ENCODE measurements at places on chromosomes 7 and 10.

DNA sequence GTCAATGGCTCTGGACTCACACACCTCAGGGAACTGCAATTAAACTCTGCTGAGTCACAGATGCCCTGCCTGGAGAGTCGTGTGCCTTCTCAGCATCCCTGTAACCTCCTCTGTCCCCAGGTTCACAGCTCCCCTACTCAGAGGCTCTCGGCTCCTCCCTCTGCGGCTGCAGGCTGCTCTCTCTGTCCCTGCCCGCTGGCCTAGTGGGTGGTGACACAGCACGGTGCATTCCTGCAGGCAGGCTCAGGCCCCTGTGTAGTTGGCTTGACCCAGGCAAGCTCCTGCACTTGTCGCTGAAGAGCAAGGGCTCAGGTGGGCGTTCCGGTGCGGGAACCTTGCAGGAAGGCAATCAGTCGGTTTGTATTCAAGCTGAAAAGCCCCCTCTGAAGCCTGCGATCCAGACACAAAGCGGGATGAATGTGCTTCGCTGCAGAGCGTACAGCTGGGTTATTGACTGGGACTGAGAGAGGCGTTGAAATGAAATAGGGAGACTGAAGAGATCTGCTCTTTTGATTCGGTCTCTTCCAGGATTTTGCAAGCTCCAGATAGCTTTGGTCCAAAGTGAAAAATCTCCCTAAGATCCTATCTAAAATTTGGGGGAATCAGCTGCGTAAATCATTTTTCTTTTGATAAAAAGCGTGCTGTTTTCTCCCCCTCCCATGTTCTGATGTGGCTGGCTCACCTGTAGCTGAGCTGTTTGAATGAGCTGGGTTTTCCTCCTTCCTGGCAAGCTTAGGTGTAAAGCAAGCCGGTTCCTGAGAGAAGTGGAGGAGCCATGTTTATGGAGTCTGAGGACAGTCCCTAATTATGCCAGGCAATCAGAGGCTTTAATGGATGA, 208.7 kb upstream of the PHYHIPL start:
- peak; percentile 85 for DNase-seq

DNA sequence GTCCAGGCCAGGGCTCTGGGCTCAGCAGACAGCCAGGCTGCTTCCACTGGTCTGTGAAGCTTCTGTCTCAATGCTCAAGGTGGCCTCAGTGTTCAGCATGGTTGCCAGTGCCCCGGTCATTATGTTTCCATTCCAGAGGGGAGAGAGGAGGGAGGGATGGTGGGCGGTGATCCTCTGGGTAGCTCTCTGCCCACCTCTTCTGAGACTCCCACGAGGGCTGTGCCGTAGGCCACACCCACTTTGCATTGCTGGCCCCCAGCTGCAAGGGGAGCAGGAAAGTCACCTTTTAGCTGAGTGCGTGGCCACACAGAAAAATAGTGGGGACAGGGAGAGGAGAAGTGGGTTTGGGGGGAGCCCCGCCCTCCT, 42.5 kb downstream of the FOXK1 start:
- no peak for DNase-seq

GRCh38 chr10:98572594-98572993, 125.9 kb upstream of the HPS1 start:
- no peak for DNase-seq

GRCh38 chr7:142876236-142876960, 9.1 kb downstream of the TRPV6 start:
- DNase-seq = no peak

DNA sequence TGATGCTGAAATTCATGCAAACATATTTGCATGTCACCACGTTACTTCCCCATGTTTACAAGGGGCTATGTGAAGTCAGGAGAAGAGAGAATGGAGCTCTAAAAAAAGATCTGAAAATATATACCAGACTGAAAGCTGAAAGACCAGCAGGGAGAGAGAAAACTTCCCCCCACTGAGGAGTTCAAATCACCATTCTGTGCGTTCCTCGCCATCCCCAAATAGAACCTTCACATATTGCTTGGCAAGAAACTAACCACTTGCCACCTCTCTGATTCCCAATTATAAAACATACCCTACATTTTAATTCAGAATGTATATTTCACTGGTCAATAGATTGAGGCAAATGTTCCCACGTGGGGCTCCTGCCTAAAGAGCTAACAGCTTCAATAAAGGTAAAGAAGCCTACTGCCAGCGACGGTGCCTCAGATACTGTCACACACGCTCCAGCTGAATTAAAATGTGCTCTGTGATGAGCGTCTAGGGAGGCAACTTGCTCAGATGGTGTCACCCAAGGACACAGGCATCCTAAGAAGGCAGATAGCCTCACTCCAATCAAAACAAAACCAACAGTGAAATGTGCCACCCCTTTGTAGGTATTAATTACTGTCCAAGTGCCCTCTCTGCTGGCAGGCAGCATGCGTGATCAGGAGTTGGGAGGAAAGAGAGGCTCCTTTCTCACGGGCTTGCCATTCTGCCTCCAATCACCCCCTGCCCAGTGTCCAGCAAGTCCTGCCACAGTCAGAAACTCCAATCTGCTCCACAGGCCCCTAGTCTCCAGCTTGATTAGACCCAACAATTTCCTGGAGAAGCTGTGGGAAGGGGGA, 298.2 kb downstream of the GRID1 start:
- DNase-seq = no peak

- no peak for DNase-seq
These were observed 684.2 kb downstream of the LRMDA start for GRCh38 chr10:76115471-76116155.

DNA sequence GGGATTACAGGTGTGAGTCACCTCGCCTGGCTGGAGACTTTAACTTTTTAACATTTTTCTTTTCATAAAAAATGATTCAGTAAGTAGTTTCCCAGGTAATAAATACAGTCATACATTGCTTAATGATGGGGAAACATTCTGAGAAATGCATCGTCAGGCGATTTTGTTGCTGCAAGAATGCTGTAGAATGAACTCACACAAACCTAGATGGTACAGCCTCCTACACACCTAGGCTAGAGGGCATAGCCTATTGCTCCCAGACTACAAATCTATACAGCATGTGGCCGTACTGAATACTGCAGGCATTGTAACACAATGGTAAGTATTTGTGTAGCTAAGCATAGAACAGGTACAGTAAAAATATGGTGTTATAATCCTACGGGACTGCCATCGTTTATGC, 108.5 kb upstream of the SFMBT2 start:
- DNase-seq = no peak

- no peak for DNase-seq
These were observed 53.4 kb downstream of the TSPAN15 start for GRCh38 chr10:69504576-69505250.

- no peak for DNase-seq
These were observed 140.6 kb downstream of the ARHGAP22 start for GRCh38 chr10:48464121-48464870.

- no peak for DNase-seq
These were observed 23.7 kb downstream of the KCNH2 start for GRCh38 chr7:150954201-150954985.

DNA sequence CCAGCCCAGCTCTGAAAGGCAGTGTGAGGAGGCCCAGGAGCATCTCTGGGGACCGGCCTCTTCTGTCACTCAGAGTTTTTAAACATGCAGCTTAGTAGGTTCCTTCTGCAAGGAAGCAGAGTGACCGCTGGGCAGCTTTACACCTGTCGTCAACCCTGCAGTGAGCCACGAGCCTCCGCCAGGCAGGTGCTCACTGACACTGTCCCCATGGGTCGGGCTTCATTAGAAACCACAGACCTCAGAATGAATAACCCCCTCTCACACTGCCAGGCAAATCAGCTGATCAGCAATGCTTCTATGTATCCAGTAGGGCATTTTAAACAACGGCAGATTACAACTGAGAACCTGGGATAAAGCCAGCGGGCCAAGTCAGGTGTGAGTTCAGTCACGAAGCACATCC, 106.1 kb downstream of the MAD1L1 start:
- no peak for DNase-seq

DNA sequence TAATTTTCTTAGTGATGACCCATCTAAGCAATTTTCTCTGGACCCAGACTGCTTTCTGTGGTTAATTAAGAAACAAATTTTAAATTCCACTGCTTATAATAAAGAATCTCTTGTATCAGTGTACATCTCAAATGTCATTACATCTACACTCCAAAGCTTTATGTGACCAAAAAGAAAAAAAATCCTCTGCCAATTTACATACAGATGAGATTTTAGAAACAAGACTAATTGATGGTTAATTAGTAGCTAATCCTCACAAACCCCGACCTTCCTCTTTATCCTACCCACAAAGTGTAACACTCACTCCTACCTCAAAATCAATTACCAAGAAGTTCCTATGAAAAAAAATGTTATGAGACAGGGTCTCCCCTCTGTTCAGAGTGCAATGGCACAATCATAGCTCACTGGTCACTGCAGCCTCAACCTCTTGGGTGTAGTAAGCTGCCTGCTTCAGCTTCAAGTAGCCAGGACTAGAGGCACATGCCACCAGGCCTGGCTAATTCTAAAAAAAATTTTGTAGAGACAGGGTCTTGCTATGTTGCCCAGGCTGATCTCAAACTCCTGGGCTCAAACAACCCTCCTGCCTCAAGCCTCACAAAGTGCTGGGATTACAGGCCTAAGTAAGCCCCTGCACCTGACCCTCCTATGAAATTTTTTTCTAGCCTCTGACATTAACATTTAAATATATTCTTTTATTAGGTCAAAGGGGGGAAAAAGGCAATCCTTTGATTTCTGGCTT, 14.8 kb downstream of the KIF5B start:
- no peak for DNase-seq

GRCh38 chr7:16921644-16922257, 40.0 kb upstream of the AGR3 start:
- no peak for DNase-seq

GRCh38 chr10:5625992-5626777, 40.2 kb downstream of the ASB13 start:
- DNase-seq = no peak

DNA sequence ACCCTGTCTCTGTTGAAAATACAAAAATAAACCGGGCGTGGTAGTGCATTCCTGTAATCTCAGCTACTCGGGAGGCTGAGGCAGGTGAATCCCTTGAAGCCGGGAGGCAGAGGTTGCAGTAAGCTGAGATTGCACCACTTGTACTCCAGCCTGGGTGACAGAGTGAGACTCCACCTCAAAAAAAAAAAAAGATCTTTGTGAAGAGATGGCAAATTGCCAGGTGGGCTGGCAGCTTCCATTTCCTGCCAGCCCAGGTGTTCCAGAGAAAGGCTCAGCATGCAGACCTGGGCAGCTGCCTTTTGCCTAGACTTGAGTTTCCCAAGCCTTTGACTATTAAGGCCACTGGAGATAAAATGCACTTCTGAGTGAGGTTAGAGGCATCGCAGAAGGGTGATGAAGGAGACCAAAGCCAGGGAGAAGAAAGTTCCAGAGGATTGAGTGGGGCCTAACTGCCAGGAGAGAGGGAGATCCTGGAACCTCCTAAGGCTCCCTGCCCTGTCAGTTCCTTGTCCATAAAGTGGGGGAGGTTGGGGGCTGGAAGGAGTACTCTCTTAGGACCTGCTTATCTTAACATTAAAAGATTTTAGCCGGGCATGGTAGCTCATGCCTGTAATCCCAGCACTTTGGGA, 10.0 kb upstream of the DDIT4 start:
- no peak for DNase-seq

- DNase-seq = no peak
These were observed 183.2 kb downstream of the GLI3 start for GRCh38 chr7:42053834-42054233.

- no peak for DNase-seq
These were observed 181.5 kb downstream of the EXOC4 start for GRCh38 chr7:133434246-133434865.

DNA sequence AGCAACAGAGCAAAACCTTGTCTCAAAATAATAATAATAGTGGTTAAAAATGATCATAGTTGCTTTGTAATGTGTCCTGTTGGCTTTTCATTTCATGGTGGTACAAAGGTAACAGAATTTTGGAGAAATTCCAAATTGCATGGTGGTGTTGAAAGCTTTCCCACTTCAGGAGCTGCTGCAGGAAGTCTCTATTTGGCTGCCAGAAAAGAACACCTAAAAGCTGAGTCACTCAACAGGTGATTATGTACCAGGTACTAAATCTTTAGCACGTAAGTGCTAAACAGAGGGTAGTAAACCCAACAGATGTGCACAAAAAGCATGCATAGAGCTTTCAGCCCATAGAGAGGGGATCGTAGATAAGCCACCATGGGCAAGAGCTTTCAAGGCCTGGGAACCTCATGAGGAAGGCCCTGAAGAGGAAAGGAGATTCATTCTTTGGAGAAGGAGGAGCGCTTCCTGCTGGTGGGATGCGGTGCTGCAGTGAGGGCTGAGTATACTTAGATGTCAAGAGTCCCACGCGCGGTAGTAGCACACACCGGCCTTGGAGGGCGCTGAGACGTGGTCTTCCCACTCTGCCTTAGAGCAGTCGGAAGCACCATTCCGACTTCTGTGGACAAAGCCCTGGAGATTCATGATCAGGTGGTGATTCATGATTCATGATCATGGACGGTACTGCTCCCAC, 118.7 kb downstream of the RALA start:
- DNase-seq = peak; percentile 30

DNA sequence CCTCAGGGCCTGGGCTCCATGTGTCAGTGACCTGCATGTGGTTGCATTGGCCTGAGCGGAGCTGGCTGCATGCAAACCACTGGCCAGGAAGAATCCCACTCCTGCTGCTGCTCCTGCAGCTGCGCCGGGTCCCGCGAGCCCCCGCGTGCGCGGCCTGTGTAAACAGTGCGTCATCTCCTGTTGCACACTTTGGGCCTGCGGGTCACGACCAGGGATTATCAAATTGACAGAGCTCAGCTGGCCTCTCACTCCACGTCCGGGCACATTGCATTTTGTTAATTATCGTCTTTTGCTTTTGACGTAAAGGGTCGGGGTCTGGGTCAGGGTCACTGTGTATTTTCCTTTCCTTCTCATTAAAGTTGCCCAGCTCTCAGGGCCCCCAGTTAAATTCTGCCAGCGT, 132.6 kb downstream of the RGS10 start:
- no peak for DNase-seq

- no peak for DNase-seq
These were observed 67.7 kb downstream of the ZMIZ1 start for GRCh38 chr10:79136236-79137005.

- DNase-seq = no peak
These were observed 170.2 kb downstream of the PPP1R17 start for GRCh38 chr7:31857172-31857571.

DNA sequence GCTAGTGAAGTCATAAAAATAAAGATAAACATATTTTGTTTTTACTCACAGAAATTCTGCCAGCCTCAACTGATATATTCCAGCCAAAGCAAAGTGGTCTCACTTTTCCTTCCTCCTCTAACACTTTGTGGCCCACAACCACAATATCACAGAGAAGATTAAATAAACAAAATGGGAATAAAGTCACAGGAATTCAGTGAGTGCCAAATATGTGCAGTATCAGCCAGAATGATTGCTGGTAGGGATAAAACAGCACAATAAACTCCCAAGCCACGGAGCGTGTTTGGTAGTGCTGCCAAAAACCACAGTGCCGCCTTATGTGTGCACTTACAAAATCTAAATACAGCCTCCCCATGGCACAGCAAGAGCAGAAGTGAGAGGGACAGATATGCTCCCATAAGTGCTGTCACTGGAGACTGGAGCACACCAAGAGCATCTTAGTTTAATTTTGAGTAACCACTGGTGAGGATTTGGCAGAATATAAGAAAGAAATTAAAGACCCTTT, 155.8 kb downstream of the POM121L12 start:
- no peak for DNase-seq

GRCh38 chr7:121076350-121077164, 88.0 kb downstream of the CPED1 start:
- DNase-seq = no peak

- DNase-seq = no peak
These were observed 156.9 kb upstream of the RHOBTB1 start for GRCh38 chr10:61100887-61101286.

- no peak for DNase-seq
These were observed 20.0 kb downstream of the SH3PXD2A start for GRCh38 chr10:103835096-103836050.
